ENCODE measurements at places on chromosomes 6 and 20.

DNA sequence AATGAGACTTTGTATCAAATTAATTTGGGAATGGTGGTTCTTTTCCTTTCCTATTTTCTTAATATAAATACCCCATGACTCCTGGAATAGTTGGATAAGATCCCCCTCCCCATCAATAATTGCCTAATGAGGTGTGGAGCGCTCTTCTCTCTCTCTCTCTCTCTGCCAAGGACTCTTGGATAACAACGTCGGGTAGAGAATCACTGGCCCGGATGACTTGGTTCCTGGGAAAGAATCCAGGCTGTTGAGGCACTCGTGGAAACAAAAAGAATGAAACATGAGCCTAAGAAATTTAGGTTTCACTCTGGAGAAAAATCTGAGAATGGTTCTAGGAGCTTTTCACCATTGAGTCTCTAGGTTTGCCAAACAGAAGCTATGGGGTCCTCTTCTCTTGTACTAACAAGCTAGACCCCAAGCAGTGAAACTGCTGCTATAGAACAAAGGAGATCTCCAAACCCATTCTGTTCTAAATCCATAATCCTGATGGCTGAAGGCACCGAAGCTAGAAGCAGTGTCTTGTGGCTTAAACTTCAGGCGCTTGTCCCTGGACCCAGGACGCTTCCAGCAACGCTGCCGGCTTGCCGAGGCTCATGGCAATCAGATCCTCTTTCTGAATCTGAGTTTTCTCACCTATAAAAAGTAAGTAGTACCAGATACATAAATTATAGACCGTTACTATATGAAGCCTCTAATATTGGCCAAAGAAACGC is 241.6 kb upstream of the BTBD3 start:
- peak; percentile 63 for DNase-seq

DNA sequence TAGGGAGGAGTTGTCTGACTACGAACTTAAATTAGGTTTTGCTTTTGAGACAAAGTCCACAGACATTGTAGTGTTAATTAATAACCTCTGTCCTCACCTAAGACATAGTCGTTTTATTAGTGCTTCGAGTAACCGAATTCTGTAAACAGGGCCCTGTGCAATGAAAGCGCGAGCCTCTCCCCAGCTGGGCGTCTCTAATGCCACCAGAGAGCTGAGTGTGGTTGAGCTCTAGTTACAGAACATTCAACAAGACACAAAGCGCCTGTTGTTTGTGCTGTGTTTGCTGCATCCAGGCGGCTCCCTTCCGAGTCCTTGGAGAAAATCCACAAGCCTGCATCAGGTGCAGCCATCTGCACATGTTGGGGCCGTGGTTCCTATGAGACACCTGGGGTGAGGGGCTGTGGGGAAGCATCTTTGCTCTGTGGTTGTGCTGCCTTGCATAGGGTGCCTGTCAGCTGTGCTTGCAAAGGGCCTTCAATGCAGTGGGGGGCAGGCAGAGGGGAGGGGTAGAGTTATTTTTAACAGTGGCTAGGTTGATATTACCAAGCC is 63.9 kb downstream of the CD164 start:
- DNase-seq, result no peak

- no peak for DNase-seq
Observed at GRCh38 chr6:46105568-46105967, 24.2 kb upstream of the ENPP4 start.

GRCh38 chr20:22243067-22243466 is 341.3 kb downstream of the FOXA2 start:
- no peak for DNase-seq

- DNase-seq, result no peak
Observed at GRCh38 chr6:15961635-15962448, 167.0 kb upstream of the MYLIP start.

GRCh38 chr6:155880900-155881299 is 425.3 kb upstream of the NOX3 start:
- no peak for DNase-seq

DNA sequence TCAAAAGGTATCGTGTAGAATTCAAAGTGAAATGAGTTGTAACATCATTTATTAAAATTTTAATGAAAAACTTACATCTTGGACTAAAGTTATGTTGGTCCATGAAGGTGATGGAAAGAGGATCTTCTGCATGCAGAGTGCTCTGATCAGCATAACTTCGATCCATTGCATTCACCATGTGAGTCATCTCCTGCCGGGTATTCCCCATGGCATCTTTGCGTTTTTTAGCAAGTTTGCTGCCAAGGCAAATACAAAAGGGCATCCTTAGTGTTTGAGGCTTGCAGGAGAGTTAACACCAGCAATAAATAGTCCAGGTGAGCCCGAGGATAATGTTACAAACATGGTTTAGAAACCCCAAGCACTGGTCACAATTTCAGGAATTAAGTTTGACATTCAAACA is 104.2 kb upstream of the THEMIS start:
- DNase-seq, result peak; percentile 11

GRCh38 chr6:135962731-135963130 is 111.2 kb downstream of the PDE7B start:
- DNase-seq, result peak; percentile 2

GRCh38 chr20:49288784-49289696 is 11.2 kb upstream of the ZNFX1 start:
- no peak for DNase-seq

- no peak for DNase-seq
Observed at GRCh38 chr6:161279677-161280415, 6.0 kb upstream of the AGPAT4 start.

- no peak for DNase-seq
Observed at GRCh38 chr6:154479771-154480639, 30.5 kb downstream of the CNKSR3 start.

DNA sequence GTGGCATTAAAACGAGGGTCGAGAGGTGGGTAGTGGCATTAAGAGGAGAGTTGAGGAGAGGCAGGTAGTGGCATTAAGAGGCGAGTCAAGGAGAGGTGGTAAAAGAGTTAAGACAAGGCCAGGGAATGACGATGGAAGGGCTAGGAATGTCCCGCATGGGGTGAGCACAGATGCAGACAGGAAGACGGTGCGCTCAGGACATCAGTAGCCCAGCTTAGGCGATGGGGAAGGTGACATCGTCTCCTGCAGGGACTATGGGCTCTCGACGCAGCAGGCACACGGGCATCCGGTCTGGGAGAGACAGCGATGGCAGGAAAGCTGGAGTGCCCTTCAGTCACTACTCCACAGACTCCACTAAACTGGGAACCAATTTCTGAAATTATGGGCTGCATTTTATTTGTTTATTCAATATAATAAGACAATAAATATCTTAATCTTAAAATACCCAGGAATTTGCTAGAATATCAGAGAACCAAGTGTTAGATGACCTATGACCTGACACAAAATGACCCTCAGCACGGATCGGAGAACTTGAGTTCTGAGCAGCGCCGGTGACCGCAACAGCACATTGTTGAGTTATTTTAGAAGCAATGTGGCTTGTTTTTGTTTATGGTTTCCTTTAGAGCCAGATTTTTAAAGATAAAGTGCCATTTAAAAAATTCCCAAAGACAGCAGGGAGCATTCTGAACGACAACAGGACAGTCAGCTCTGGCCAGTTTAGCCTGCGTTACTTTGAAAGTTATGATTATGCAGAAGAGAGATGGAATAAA is 177.7 kb downstream of the SMOC2 start:
- DNase-seq, result no peak

DNA sequence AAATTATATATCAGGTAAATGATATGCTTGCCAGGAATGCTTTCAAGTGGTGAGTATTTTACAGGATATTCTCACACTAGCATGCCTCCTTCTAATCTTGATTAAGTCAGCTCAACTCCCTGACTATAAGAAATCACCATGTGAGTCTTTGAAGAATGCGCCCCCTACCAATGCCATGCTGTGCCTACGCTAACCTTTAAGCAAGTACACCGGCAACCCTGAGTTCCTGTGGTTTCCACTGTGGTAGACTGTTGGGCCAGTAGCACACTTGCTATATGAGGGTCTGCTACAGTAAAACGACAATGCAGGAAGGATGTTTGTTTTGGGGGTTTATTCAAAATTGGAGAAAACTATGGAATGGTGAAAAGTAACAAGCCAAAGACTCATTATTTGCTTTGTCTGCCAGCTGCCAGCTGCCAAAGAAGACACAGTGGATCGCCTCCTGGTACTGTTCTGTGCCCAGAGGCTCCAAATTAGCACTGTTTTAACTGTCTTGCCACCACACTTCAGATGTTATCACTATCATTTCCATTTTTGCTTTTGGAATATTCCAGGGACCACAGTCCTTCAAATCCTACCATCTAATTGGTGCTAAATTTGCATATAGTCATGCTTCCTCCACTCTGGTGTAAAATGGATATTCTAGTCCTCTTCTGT is 333.5 kb downstream of the RNGTT start:
- DNase-seq, result no peak

DNA sequence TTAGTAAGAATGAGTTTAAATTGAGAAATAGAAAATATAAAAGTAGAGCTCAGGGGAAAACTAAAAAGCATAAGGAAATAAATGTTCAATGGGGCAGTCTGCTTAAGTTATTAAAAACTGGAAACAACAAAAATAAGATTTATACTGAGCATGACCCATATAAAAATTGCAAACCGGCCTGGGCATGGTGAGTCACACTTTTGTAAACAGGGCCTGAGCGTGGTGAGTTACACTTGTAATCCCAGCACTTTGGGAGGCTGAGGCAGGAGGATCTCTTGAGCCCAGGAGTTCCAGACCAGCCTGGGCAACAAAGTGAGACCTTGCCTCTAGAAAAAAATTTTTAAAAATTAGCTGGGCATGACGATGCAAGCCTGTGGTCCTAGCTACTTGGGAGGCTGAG is 74.6 kb downstream of the TMEM244 start:
- peak; percentile 56 for DNase-seq

- DNase-seq, result no peak
Observed at GRCh38 chr20:62460678-62461077, 15.1 kb downstream of the GATA5 start.

DNA sequence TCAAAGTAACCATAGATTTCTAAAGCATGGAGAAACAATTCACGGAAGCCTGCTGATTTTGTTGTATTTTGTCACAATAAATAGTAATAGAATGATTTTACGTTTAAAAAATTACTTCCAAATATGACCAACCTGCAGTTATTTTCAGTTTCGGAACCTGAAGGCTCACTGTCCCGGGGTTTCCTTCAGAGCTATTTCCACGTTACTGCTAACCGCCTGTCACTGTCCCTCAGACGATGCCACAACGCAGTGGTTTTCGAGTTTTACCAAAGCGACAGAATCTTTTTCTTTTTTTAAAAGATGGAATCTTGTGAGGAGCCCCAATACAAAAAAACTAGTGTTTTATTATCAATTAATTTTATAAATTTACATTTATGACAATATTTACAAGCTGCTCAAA is 40.5 kb downstream of the PSMG4 start:
- no peak for DNase-seq

DNA sequence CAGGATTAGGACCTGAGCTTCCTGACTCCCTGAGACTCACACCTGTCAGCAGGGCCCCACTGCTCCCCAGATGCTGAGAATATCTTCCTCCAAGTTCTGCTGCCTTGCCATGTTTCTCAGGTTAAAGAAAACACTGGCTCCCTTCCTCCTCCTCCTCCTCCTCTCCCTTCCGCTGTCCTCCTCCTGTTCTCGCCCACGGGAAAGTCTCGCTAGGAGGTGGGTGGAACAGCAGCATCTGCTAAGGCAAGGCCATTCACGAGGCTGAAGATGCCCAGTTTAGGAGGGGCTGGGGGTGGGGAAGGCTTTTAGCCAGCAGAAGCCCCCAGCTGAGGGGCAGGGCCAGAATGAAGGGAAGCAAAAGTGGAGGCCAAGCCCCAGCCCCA is 23.8 kb downstream of the KCNK15 start:
- no peak for DNase-seq

GRCh38 chr20:51412333-51412871 is 130.1 kb downstream of the NFATC2 start:
- peak; percentile 66 for DNase-seq

- DNase-seq, result no peak
Observed at GRCh38 chr6:137588472-137588871, 94.3 kb upstream of the OLIG3 start.

GRCh38 chr6:128172081-128172480 is 271.2 kb upstream of the THEMIS start:
- no peak for DNase-seq

GRCh38 chr6:2274981-2275891 is 29.8 kb upstream of the GMDS start:
- DNase-seq, result no peak

- no peak for DNase-seq
Observed at GRCh38 chr20:25197870-25198190, 2.3 kb downstream of the ENTPD6 start.

- DNase-seq, result no peak
Observed at GRCh38 chr20:49508435-49509199, 26.1 kb upstream of the KCNB1 start.
